ENCODE measurements at places on chromosomes 2 and 18. TPM values are rescaled to one million over a fixed set of nuclear protein-coding genes. Genes with fewer than 3 reads are reported as not detected.

- peaks cover 8% of the 10 kb centered on the region for H3K4me1 ChIP-seq
- no peak overlapping the region for H3K4me3 ChIP-seq
- no peak overlapping the region for H3K27ac ChIP-seq
- no peaks in the 10 kb centered on the region for H3K27me3 ChIP-seq
Measured at GRCh38 chr2:86368161-86368824, 30.9 kb upstream of the REEP1 start.

- no peak for DNase-seq
- no peaks in the 10 kb centered on the region for H3K36me3 ChIP-seq
- peaks cover 5% of the 10 kb centered on the region for H3K27me3 ChIP-seq
- H3K27ac ChIP-seq: no peak overlapping the region
- no peak overlapping the region for H3K4me3 ChIP-seq
Measured at GRCh38 chr2:152093464-152093863, 5.4 kb downstream of the CACNB4 start.

- no peak for DNase-seq
- no peaks in the 10 kb centered on the region for H3K36me3 ChIP-seq
- H3K4me3 ChIP-seq: no peak overlapping the region
- H3K27ac ChIP-seq: peak overlapping the region; percentile 54
- no peaks in the 10 kb centered on the region for H3K27me3 ChIP-seq
Measured at GRCh38 chr2:42877511-42877910, 85.1 kb upstream of the HAAO start.

DNA sequence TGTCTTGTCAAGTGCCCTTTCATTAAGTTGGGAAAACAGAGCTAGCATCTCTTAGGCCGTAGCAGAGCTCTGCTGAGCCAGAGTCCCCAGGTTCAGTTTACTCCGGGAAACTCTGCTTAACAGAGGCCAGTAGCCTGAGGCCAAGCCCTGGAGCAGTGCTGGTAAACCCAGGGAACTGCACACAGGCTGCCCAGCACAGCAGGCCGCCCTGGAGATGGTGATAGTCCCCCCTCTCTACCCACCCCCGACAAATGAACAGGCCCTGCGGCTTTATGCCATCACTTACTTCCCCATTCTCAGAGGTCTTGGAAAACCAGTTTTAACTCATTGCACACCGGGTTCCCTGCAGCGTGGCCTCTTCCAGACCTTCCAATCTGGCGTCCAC lies 3.5 kb downstream of the CNNM4 start:
- peaks cover 55% of the 10 kb centered on the region for H3K4me1 ChIP-seq
- H3K27ac ChIP-seq: peak overlapping the region; percentile 9
- no peaks in the 10 kb centered on the region for H3K36me3 ChIP-seq
- no peaks in the 10 kb centered on the region for H3K27me3 ChIP-seq

- DNase-seq: no peak
- peak overlapping the region; percentile 41 for H3K27ac ChIP-seq
- peaks cover 32% of the 10 kb centered on the region for H3K4me1 ChIP-seq
Measured at GRCh38 chr2:173990970-173991819, 26.0 kb upstream of the SP3 start.

- peaks cover 100% of the 10 kb centered on the region for H3K27me3 ChIP-seq
- peak overlapping the region; percentile 37 for H3K4me3 ChIP-seq
- H3K4me1 ChIP-seq: peaks cover 68% of the 10 kb centered on the region
- H3K36me3 ChIP-seq: no peaks in the 10 kb centered on the region
- DNase-seq: no peak
Measured at GRCh38 chr2:172096626-172097547, 5.8 kb downstream of the DLX2 start.

DNA sequence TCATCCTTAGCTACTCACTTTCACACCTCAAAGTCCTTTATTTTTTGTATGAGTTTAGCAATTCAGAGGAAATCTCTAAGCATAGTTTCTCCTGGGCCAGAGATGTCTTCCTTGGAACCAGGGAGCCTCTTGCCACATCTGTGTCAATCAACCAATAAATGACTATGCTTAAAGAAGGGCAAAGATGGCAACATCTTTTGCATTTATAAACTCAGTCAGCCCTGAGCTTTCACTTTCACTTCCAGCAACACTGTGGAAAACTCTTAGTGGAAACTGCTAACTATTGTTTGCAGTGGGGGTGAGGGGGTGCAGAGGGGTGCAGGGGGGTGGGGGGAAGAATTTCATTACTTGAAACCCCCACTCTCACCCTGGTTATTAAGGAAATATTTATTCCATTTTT lies 3.4 kb downstream of the ACVR1C start:
- H3K27ac ChIP-seq: no peak overlapping the region
- peaks cover 10% of the 10 kb centered on the region for H3K4me1 ChIP-seq
- H3K4me3 ChIP-seq: no peak overlapping the region
- H3K36me3 ChIP-seq: no peaks in the 10 kb centered on the region
- no peaks in the 10 kb centered on the region for H3K27me3 ChIP-seq

- DNase-seq: no peak
- H3K36me3 ChIP-seq: no peaks in the 10 kb centered on the region
- no peaks in the 10 kb centered on the region for H3K4me1 ChIP-seq
- no peaks in the 10 kb centered on the region for H3K27me3 ChIP-seq
- no peak overlapping the region for H3K4me3 ChIP-seq
Measured at GRCh38 chr2:236909193-236909504, 176.5 kb upstream of the COPS8 start.

DNA sequence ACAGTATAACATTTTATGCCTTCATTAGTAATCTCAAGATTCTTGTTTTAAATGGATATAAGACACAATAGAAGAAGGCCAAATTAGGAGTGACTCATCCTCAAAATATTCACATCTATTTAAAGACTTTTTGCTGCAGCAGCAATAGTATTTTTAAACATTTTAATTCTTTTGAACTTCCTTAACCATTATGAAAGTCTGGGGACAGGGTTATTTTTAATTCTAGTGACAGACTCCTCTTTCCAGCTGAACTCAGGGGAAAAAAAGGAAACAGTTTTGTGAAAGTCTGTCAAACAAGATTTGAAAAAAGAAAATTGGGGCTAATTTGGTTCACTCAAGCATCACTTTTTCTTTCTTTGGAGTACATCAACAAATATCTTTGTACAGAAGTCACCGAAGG lies 541.8 kb downstream of the NUP35 start:
- no peaks in the 10 kb centered on the region for H3K27me3 ChIP-seq
- H3K4me1 ChIP-seq: no peaks in the 10 kb centered on the region
- H3K27ac ChIP-seq: no peak overlapping the region
- no peak for DNase-seq

DNA sequence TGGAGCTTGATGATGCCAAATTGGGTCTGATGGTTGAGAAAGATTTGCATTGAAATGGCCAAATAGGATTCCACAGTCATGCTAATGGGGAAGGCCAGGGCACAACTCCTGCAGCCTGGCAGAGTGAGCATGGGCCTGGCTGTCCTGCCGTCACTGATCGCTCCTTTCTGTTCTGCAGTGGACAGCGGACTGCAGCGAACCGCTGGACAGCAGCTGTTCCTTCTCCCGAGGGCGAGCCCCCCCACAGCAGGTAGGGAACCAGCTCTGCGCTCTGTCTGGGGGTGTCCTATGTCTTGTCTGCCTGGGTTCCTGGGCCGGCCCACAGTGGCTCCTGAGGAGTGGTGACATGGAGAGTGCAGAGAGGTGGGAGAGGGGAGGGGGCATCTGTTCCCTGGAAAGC lies 97.6 kb downstream of the CTIF start:
- no peak for DNase-seq
- H3K36me3 ChIP-seq: no peaks in the 10 kb centered on the region
- H3K4me3 ChIP-seq: no peak overlapping the region
- H3K27ac ChIP-seq: no peak overlapping the region
- no peaks in the 10 kb centered on the region for H3K27me3 ChIP-seq

DNA sequence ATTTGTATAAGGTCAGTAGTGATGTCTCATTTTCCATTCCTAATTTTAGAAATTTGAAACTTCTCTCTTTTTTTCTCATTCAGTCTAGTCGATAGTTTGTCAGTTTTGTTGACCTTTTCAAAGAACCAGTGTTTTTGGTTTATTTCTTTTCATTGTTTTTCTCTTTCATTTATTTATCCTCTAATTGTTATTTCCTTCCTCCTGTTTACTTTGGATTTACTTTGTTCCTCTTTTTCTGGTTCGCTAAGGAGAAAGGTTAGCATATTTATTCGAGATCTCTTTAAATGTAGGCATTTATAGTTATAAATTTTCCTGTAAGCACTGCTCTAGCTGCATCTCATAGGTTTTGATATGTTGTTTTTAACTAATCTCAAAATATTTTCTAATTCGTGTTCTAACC lies 65.1 kb upstream of the TXNDC2 start:
- H3K36me3 ChIP-seq: peaks cover 8% of the 10 kb centered on the region
- H3K4me3 ChIP-seq: no peak overlapping the region
- H3K4me1 ChIP-seq: peaks cover 14% of the 10 kb centered on the region
- no peaks in the 10 kb centered on the region for H3K27me3 ChIP-seq

DNA sequence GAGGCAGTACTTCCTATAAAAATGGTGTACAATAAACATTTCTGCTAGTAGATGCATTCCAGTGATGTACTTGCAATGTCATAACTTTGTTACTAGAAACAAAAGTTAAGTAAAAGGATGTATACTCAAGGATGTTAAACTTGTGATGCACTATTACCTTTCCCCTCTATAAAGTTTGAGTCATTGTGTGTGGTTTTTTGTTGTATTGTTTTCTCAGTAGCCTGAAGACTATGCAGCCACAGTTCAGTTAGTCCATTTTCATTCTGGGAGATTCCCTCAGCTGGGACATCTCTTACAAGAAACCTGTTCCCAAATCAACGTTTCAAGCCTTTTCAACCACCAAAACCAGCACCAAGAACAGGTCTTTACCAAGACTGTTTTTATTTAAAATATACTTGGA lies 5.6 kb downstream of the ATP5MC3 start:
- H3K27ac ChIP-seq: no peak overlapping the region
- H3K4me1 ChIP-seq: peaks cover 11% of the 10 kb centered on the region
- no peaks in the 10 kb centered on the region for H3K27me3 ChIP-seq
- peaks cover 52% of the 10 kb centered on the region for H3K36me3 ChIP-seq
- no peak overlapping the region for H3K4me3 ChIP-seq

GRCh38 chr18:35157181-35157580 lies 83.7 kb upstream of the ZNF397 start:
- no peak overlapping the region for H3K27ac ChIP-seq
- no peaks in the 10 kb centered on the region for H3K4me1 ChIP-seq
- H3K27me3 ChIP-seq: no peaks in the 10 kb centered on the region
- H3K36me3 ChIP-seq: no peaks in the 10 kb centered on the region
- H3K4me3 ChIP-seq: no peak overlapping the region

DNA sequence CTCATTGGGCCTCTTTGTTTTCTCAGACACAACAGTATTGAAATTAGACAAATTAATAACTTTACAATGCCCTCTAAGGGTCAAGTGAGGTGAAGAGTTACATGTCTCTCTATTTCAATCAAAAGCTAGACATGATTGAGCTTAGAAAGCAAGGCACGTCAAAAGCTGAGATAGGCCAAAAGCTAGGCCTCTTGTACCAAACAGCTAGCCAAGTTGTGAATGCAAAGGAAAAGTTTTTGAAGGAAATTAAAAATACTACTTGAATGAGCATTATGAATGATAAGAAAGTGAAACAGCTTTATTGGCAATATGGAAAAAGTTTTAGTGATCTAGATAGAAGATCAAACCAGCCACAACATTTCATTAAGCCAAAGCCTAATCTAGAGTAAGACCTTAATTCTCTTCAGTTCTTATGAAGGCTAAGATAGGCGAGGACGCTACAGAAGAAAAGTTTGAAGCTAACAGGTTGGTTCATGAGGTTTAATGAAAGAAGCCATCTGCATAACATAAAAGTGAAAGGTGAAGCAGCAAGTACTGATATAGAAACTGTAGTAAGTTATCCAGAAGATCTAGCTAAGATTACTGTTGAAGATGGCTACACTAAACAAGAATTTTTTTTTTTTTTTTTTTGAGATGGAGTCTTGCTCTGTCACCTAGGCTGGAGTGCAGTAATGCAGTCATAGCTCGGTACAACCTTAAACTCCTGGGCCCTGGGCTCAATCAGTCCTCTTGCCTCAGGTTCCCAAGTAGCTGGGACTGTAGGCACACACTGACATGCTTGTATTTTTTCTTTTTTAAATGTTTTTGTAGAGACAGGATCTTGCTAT lies 65.5 kb downstream of the FAM117B start:
- H3K27me3 ChIP-seq: no peaks in the 10 kb centered on the region
- H3K4me3 ChIP-seq: no peak overlapping the region
- peaks cover 19% of the 10 kb centered on the region for H3K36me3 ChIP-seq
- H3K27ac ChIP-seq: no peak overlapping the region

GRCh38 chr2:105934467-105934866 lies 189.8 kb downstream of the NCK2 start:
- no peaks in the 10 kb centered on the region for H3K27me3 ChIP-seq
- H3K4me3 ChIP-seq: no peak overlapping the region
- DNase-seq: no peak
- no peak overlapping the region for H3K27ac ChIP-seq
- no peaks in the 10 kb centered on the region for H3K4me1 ChIP-seq
- H3K36me3 ChIP-seq: no peaks in the 10 kb centered on the region

DNA sequence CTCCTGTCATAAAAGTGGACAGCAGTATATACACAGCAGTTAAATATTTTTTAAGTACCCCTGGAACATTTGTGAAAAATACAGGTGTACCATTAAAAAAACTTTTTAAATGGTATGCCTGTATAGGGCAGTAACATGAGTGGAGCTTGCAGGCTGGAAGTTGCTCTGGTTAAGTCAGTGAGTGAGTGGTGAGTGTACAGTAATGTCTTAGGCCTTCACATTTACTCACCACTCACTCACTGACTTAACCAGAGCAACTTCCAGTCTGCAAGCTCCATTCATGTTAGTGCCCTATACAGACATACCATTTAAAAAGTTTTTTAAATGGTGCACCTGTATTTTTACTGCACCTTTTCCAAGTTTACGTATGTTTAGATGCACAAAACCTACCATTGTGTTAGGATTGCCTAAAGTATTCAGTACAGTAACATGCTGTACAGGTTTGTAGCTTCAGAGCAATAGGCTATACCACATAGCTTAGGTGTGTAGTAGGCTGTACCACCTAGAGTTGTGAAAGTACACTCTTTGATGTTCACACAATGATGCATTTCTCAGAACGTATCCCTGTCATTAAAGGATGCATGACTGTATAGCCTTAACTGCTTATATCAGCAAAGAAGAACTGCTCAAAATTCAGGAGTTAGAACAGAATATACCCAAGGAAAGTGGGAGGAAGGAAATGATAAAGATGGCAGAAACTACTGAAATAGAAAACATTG lies 112.6 kb downstream of the EHBP1 start:
- no peak overlapping the region for H3K27ac ChIP-seq
- no peak overlapping the region for H3K4me3 ChIP-seq
- peaks cover 11% of the 10 kb centered on the region for H3K4me1 ChIP-seq
- H3K27me3 ChIP-seq: no peaks in the 10 kb centered on the region

KCNK3 gene
- total RNA-seq: 26.8 TPM

ASB18 gene
- total RNA-seq: not detected

LYPD6B gene
- 2.0 TPM for total RNA-seq

CXCR4 gene
- 55.1 TPM for total RNA-seq

ATP8B1 gene
- total RNA-seq: 27.2 TPM

DUSP19 gene
- 5.6 TPM for total RNA-seq

BCL11A gene
- 9.7 TPM for total RNA-seq

HADHB gene
- 119 TPM for total RNA-seq

Measured in lower lobe of right lung (tissue), 2 donors.